ENCODE measurements at places on chromosomes 12 and 14. TPM values are rescaled to one million over a fixed set of nuclear protein-coding genes. Genes with fewer than 3 reads are reported as not detected.

DNA sequence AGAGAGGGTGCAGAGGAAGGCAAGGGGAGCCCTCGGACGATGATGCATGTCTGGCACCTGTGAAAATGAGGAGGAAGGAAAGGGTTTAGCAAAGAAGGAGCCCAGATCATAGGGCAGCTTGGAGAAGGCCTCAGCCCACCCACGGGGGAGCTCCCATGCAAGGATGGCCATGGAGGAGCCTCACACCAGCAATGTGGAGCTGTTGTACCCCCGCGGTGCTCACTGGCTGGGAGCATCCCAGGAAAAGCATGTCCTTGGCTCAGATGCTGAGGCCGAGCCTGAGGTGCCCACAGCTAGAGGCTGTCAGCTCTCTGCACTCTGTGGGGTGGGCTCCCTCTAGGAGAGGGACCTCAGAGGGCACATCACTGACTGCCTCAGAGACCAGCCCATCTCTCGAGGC, 622.6 kb downstream of the AACS start:
- DNase-seq, result no peak

- DNase-seq, result no peak
Measured at GRCh38 chr12:111818340-111818739, 23.7 kb upstream of the MAPKAPK5 start.

- no peak for DNase-seq
Measured at GRCh38 chr14:98912655-98913054, 359.3 kb downstream of the BCL11B start.

- DNase-seq, result no peak
Measured at GRCh38 chr14:21894003-21894897, 220.6 kb upstream of the OR4E1 start.

DNA sequence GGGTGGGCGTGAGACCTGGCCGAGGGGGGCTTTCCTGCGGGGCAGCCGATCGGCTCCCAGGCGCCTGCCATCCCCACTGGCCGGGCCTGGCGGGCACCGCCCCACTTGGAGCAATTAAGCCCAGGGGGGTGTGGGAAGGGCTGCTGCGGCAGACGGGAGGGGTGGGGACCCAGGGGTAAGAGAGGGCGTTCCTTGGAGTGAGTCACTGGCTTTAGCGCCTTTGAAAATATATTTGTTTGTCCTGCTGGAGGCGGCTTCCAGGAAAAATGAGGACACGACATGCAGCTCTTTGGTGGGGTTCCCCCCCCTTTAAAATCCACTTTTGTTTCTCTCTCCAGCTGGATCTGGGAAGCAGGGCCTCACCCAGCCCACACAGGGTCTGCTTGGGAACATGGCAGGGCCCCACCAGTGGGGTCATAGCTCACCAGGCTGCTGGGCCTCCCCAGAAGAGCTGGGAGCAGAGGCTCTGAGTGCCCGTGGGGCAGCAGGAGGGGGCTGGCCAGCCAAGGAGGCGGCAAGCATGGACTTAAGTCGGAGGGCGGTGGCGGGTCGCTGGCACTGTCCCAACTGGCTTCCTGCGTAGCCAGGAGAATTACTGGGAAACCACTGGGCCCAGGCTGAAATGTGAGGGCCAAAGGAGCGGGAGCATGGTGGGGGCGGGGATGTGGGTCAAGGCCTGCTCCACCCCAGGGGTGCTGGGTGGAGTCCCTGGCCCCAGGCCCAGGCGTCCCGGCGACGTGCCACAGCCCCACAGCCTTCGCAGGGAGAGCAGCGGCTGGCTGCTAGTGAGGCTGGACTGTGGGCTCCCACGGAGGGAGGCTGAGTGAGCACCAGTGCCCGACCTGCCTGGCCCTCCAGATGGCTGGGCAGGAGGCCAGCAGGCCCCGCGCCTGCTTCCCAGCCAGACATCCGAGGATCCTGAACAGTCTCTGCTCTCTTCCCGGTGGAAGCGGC, 128.0 kb downstream of the RFLNA start:
- DNase-seq, result no peak

DNA sequence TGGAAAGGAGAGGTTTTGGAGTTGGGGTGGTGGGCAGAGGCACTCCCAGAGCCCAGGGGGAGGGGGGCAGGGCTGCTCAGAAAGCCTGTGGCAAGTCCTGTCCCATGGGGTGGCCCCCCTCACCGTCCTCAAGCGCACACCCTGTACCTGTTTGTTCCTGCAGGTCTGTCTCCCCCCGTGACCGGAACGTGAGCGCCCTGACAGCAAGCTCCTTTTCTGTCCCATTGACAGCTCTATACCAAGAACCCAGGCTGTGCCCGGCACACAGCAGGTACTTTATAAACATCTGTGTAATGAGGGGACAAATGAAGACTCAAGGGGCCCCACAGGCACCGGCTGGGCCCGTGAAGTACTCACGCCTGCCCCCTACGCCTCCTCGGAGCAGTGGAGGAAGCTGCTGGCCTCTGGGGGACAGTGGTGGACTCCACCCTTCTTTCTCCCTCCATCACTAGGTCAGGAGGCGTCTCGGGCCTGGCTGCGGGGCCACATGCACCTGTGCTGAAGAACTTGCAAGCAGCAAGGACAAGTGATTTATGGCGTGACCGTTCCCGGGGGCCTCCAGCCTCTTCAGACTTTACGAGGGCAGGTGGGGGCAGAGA, 65.8 kb downstream of the GALNT9 start:
- no peak for DNase-seq

- DNase-seq, result no peak
Measured at GRCh38 chr14:104323551-104324175, 185.3 kb downstream of the KIF26A start.

GRCh38 chr12:53069621-53070410, 9.4 kb downstream of the SPRYD3 start:
- no peak for DNase-seq

GRCh38 chr14:105224845-105225570, 23.3 kb upstream of the BTBD6 start:
- no peak for DNase-seq

The KIF5A gene
- not detected for total RNA-seq

The USP44 gene
- total RNA-seq, result 0.33 TPM

The PLEKHD1 gene
- 0.08 TPM for total RNA-seq

The DCAF5 gene
- 18.1 TPM for total RNA-seq

The CBX5 gene
- 62.3 TPM for total RNA-seq

The TAS2R10 gene
- total RNA-seq, result 3.0 TPM

The GLRX5 gene
- total RNA-seq, result 172 TPM
